Testis (tissue), 5 donors: ENCODE measurements at places on chromosomes 7 and 10. TPM values are rescaled to one million over a fixed set of nuclear protein-coding genes. Genes with fewer than 3 reads are reported as not detected.

SCIN gene
- total RNA-seq = 4.7 TPM

CALML5 gene
- not detected for total RNA-seq

ELFN1 gene
- 3.2 TPM for total RNA-seq

LRRC18 gene
- total RNA-seq = 12.6 TPM

DNA sequence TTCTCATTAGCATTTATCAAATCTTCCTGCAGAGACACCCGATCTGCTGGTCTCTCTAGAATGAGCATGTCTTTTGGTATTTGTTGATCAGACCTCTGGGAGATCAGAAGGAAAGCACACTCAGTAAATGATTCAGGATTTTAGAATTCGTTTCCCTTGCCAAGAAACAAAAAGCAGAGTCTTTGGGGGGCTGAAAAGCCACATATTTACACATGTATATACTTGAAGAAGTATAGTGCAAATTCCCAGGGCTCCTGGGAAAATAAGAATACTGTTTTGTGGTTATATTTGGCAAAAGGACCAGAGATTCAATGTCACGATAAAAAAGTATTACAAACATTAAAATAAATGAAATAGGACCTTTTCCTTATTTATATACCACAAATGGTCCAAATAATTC, 100.2 kb downstream of the AGMO start:
- no peak for DNase-seq

- DNase-seq = no peak
These were observed 507.2 kb upstream of the IGFBP3 start for GRCh38 chr7:46428295-46428694.

DNA sequence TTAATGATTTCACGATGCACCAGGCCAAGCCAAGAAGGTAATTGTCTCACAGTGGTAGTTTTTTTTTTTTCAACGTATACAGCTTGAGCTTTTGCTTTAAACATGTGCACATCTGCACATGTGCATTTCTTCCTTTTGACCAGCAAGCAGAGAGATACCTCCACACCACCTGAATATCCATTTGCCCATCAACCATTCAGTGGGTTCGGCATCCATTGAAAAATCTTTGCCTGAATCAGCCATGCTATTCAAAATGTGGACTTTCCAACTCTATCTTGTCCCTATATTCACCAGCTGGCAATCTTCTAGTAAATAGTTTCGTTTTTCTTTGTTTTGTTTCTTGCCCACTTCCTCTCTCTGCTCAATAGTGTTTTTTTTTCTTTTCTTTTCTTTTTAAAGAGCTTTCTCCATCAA, 7.7 kb upstream of the TRA2A start:
- no peak for DNase-seq

- peak; percentile 26 for DNase-seq
These were observed 83.2 kb upstream of the SGCE start for GRCh38 chr7:94739180-94739579.

GRCh38 chr10:299512-299911, 164.3 kb downstream of the ZMYND11 start:
- no peak for DNase-seq

DNA sequence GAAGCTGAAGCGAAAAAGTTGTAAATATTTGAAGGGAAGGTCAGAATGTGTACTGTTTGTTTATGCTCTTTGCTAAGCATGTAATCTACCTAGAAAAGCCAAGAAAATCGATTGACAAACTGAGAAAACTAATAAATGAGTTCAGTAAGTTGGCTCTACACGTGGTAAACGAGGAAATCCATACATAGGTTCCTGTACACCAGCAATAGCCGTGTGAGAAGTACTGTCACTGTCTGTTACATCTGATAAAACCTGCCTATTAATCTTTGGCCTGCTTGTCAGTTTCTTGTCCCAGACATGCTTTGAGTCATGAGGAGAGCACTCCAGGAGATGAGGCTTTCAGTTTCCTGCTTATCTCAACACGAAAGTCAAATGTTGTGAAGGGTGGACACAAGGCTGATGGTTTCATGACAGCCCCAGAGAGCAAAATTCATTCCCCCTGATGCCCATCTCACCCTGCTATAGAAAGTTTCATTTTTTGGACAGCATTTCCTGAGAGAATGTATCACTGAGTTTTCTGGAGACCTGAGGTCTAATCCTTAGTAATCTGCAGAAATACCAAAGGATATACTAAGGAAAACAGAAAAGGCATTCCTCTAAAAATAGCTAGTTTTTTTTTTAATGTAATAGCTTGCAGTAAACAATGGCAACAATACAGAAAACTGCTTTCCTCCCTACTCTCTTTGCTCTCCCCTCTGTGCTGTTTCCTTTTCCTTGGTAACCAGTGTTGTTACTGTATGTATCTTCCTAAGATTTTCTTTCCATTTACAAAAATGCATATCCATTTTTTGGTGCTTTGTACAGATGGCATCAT, 18.8 kb downstream of the BMPR1A start:
- DNase-seq = no peak
